ENCODE measurements at places on chromosomes 1 and 21.

GRCh38 chr1:64139877-64140276 lies 63.5 kb upstream of the UBE2U start:
- DNase-seq = no peak

- DNase-seq = no peak
Measured at GRCh38 chr1:74375376-74375775, 137.0 kb downstream of the LRRC53 start.

- no peak for DNase-seq
Measured at GRCh38 chr1:31378001-31378400, 5.1 kb upstream of the FABP3 start.

- DNase-seq = no peak
Measured at GRCh38 chr1:86155051-86155806, 1.3 kb downstream of the COL24A1 start.

GRCh38 chr1:109114342-109114674 lies 393 bp downstream of the ELAPOR1 start:
- DNase-seq = no peak

Data from NCI-H2081 (cell line).